ENCODE measurements at places on chromosomes 5 and 9. TPM values are rescaled to one million over a fixed set of nuclear protein-coding genes. Genes with fewer than 3 reads are reported as not detected.

Gene MUSK
- not detected for total RNA-seq

Gene FOXI1
- not detected for total RNA-seq

Gene LCN2
- not detected for total RNA-seq

Gene JAKMIP2
- 0.98 TPM for total RNA-seq

Gene ROR2
- not detected for total RNA-seq

Gene LCN1
- total RNA-seq: not detected

Gene ZNF366
- not detected for total RNA-seq

Gene LEAP2
- total RNA-seq: 1.8 TPM

Gene HTR4
- not detected for total RNA-seq

Gene TSLP
- total RNA-seq: 0.99 TPM

Gene RNF180
- total RNA-seq: not detected

Gene LHX2
- not detected for total RNA-seq

Gene UQCRQ
- 652 TPM for total RNA-seq

Gene ADRA1B
- not detected for total RNA-seq

Gene GALNT12
- 10.9 TPM for total RNA-seq

Gene STING1
- 37.4 TPM for total RNA-seq

Gene F12
- 5.6 TPM for total RNA-seq

Gene FBXL7
- not detected for total RNA-seq

Gene TRAF1
- total RNA-seq: 169 TPM

Gene GBGT1
- 2.9 TPM for total RNA-seq

Gene ESM1
- total RNA-seq: not detected

Gene SLC45A2
- not detected for total RNA-seq

Gene PRRT1B
- total RNA-seq: not detected

Gene SPATA31D4
- not detected for total RNA-seq

Gene RAI14
- 9.0 TPM for total RNA-seq

Gene ZSWIM6
- total RNA-seq: 3.2 TPM

Gene CDC20B
- total RNA-seq: not detected

Gene PAX5
- total RNA-seq: 2.2 TPM

Gene BASP1
- 0.66 TPM for total RNA-seq

Gene PALM2AKAP2
- not detected for total RNA-seq

Gene OMD
- total RNA-seq: not detected

Gene SPATA31E1
- not detected for total RNA-seq

Gene OR1Q1
- total RNA-seq: not detected

Gene NUTM2G
- not detected for total RNA-seq

Gene DMRT3
- not detected for total RNA-seq

Gene RANBP3L
- total RNA-seq: 0.10 TPM

Gene GMCL2
- not detected for total RNA-seq

Gene FGD3
- total RNA-seq: 41.5 TPM

Gene EQTN
- total RNA-seq: not detected

Gene OR1N1
- not detected for total RNA-seq

Gene STK10
- 83.7 TPM for total RNA-seq

Gene TUSC1
- total RNA-seq: 0.14 TPM

Gene SLC4A9
- total RNA-seq: not detected

Gene SHOC1
- not detected for total RNA-seq

Gene TAF1L
- 0.04 TPM for total RNA-seq

Gene SLC6A3
- not detected for total RNA-seq

Gene PKD2L2
- not detected for total RNA-seq

Gene NEUROG1
- not detected for total RNA-seq

Gene PIP5K1B
- 1.9 TPM for total RNA-seq

Gene PIK3R1
- 39.7 TPM for total RNA-seq

Gene SLCO6A1
- total RNA-seq: not detected

All from activated naive CD8-positive, alpha-beta T cell treated with anti-CD3 and anti-CD28 coated beads for 36 hours (primary cell).